CD14-positive monocyte (primary cell): ENCODE measurements at places on chromosomes 12 and 14. TPM values are rescaled to one million over a fixed set of nuclear protein-coding genes. Genes with fewer than 3 reads are reported as not detected.

- no peak overlapping the region for H3K4me3 ChIP-seq
- H3K36me3 ChIP-seq = no peaks in the 10 kb centered on the region
These were observed 84.0 kb downstream of the CATSPERB start for GRCh38 chr14:91647856-91648255.

- H3K36me3 ChIP-seq = no peaks in the 10 kb centered on the region
- H3K4me1 ChIP-seq = no peaks in the 10 kb centered on the region
- no peak overlapping the region for H3K27ac ChIP-seq
- no peak overlapping the region for H3K4me3 ChIP-seq
These were observed 126.9 kb downstream of the KTN1 start for GRCh38 chr14:55706893-55707292.

PPP1R36 gene
- polyA plus RNA-seq = 0.38 TPM

PLD4 gene
- 15.5 TPM for polyA plus RNA-seq

GRCh38 chr14:59358784-59359183, 106.4 kb downstream of the GPR135 start:
- peaks cover 3% of the 10 kb centered on the region for H3K36me3 ChIP-seq
- H3K27ac ChIP-seq = no peak overlapping the region
- H3K4me3 ChIP-seq = no peak overlapping the region
- no peak for DNase-seq

CSRP2 gene
- polyA plus RNA-seq = not detected

GRCh38 chr14:85319101-85319500, 210.8 kb upstream of the FLRT2 start:
- no peak for DNase-seq
- no peak overlapping the region for H3K27ac ChIP-seq
- no peaks in the 10 kb centered on the region for H3K27me3 ChIP-seq
- no peaks in the 10 kb centered on the region for H3K4me1 ChIP-seq
- H3K4me3 ChIP-seq = no peak overlapping the region

DNA sequence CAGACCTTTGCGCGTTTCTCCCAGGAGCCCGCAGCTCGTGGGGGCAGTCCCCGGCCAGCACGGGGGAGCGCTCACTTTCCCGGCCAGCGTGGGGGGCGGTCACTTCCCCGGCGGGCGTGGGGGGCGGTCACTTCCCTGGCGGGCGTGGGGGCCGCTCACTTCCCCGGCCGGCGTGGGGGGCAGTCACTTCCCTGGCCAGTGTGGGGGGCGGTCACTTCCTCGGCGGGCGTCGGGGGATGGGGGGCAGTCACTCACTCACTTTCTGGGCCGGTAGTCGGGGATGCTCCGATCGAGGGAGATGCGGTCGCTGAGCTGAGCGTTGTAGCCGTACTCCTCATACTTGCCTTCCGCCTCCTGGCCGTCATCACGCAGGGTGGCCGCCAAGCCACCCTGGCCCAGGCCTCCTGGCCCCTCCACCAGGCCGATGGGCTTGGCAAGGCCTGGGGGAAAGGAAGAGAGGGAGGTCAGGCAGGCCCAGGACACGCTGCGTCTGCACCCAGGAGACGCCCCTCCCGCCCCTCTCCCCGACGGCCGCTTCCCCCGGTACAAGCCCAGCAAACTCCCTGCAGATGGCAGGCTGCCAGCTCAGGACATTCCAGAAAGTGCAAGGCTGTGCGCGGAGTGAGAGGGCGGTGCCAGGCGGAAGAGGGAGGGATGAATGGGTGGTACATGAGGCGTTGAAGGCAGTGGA, 43.3 kb downstream of the GALNT9 start:
- H3K4me1 ChIP-seq = no peaks in the 10 kb centered on the region
- peaks cover 29% of the 10 kb centered on the region for H3K27me3 ChIP-seq
- no peaks in the 10 kb centered on the region for H3K36me3 ChIP-seq
- H3K4me3 ChIP-seq = no peak overlapping the region
- DNase-seq = no peak
- H3K27ac ChIP-seq = no peak overlapping the region

PLEKHH1 gene
- not detected for polyA plus RNA-seq

GRCh38 chr14:79663453-79663852, 547.9 kb downstream of the DIO2 start:
- no peaks in the 10 kb centered on the region for H3K36me3 ChIP-seq
- no peak overlapping the region for H3K27ac ChIP-seq
- H3K27me3 ChIP-seq = no peaks in the 10 kb centered on the region

- no peak overlapping the region for H3K4me3 ChIP-seq
- H3K4me1 ChIP-seq = no peaks in the 10 kb centered on the region
- no peaks in the 10 kb centered on the region for H3K27me3 ChIP-seq
These were observed 1061.8 kb upstream of the FLRT2 start for GRCh38 chr14:84468153-84468552.

TMEM117 gene
- not detected for polyA plus RNA-seq

SMCO2 gene
- polyA plus RNA-seq = 17.4 TPM in 1 of 2 replicates, not detected in the other

DNA sequence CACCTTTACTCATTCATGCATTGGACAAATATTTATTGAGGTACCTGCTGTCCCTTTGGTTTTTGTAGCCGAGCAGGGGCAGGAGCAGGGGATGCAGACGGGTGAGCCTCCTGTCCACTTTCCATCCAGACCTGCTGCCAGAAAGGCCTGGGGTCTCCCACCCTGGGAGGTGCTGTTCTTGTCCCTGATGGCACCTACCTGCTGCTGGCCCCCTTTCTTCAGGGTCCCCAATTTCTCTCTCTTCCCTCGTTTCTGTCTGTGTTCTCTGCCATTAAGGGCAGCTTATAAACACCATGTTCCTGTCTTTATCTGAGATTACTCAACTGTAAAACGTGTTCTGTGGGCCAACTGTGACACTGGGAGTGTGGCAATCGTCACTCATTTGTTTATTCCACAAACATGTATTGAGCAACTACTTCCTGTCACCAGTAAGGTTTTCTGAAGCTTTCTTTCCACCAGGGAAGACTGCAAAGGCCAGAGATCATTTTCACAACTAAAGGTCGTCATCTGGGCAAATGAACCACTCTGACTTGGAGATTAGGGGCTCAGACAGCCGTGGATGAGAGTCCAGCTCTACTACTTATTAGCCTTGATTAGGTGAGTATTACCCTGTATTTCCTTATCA, at the start of gene HAL:
Gene HAL (minus strand): TSS at position 311 of the 625 bp plus-strand sequence. CDS start 434 bp downstream, outside the sequence.
- DNase-seq = peak; percentile 87
- H3K36me3 ChIP-seq = peaks cover 49% of the 10 kb centered on the region
- peak within 1 kb of the TSS; percentile 36 for H3K4me3 ChIP-seq
- peaks cover 49% of the 10 kb centered on the region for H3K4me1 ChIP-seq

DNA sequence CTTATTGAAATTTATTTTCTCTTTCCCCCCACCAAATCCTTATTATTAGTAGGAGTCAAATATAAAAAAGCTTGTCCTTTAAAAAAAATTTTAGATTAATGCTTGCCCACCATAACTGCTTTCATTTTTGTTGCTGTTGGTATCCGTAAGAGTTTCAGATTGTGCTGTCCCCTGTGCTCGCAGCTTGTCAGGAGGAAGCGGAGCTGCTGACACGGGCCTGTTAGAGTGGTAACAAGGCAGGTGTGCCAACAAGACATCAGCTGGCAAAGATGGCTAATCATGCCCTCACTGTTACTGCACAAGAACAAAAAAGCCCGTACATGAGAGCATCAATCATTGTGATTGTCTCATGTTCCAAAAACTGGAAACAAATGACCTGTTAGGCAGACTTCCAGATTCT, 148.4 kb downstream of the ALG10B start:
- no peak overlapping the region for H3K27ac ChIP-seq
- H3K36me3 ChIP-seq = no peaks in the 10 kb centered on the region
- no peak for DNase-seq
- H3K27me3 ChIP-seq = no peaks in the 10 kb centered on the region

DNA sequence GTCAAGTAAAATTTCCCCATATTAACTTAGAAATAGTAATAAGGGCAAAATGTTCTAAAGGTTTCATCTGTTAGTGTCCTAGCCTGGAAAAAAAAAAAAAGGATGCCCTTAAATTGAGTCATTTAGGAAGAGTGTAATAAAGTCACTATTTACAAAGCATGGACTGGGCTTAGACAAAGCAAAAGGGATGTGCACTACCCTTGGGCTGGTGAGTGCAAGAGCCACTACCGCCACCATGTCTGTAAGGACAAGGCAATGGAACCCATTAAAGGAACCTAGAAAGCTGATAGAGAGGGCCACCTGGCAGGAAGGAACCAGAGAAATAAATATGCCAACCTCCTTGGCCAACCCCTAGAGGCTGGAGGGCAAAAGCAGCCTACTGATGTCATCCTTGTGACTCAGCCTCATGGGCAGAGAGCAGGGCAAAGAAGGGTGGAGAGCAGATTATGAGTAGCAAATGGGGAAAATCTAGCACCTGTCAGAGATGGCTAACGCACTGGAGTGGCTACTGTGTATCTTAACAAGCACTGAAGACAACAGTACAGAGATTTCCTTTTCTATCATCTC, 59.5 kb upstream of the FUT8 start:
- no peak overlapping the region for H3K27ac ChIP-seq
- no peaks in the 10 kb centered on the region for H3K27me3 ChIP-seq
- H3K4me3 ChIP-seq = no peak overlapping the region
- DNase-seq = peak; percentile 9
- H3K36me3 ChIP-seq = no peaks in the 10 kb centered on the region

CCDC177 gene
- not detected for polyA plus RNA-seq

GRCh38 chr12:27140478-27140969, 58.1 kb upstream of the C12orf71 start:
- peaks cover 11% of the 10 kb centered on the region for H3K4me1 ChIP-seq
- no peak overlapping the region for H3K27ac ChIP-seq
- no peak for DNase-seq
